ENCODE measurements at places on chromosomes 4 and X.
A peak's percentile ranks its signal among the peaks of the same experiment; 100 is the strongest.

DNA sequence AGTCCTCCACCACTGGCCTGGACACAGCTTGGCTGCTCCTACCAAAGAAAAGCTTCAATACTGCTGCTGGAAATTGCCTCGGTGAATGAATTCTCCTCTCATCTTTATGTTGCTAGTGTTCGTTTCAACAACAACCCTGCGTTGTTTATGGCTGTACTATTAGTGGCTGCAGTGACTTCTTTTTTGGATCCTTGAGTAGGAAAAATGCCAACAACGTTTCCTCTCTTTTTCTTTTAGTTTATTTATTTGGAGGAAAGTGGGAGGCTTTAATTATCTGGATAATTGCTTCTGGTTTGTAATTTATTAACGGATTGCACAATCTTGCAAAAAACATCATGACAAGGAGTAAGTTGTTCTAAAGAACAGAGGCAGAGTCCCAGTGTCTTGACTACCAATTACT, 464.1 kb upstream of the TRAM1L1 start:
- H3K4me3 ChIP-seq, result no peak overlapping the region
- no peaks in the 10 kb centered on the region for H3K27me3 ChIP-seq
- H3K27ac ChIP-seq, result no peak overlapping the region

- no peak overlapping the region for H3K4me3 ChIP-seq
- H3K27ac ChIP-seq, result no peak overlapping the region
- DNase-seq, result no peak
- H3K4me1 ChIP-seq, result no peaks in the 10 kb centered on the region
Observed at GRCh38 chrX:94361241-94361640, 687.2 kb downstream of the FAM133A start.

GRCh38 chrX:121949041-121949760, 901.8 kb downstream of the GLUD2 start:
- H3K4me3 ChIP-seq, result no peak overlapping the region
- H3K27ac ChIP-seq, result no peak overlapping the region
- no peaks in the 10 kb centered on the region for H3K4me1 ChIP-seq
- no peaks in the 10 kb centered on the region for H3K36me3 ChIP-seq
- H3K27me3 ChIP-seq, result no peaks in the 10 kb centered on the region

GRCh38 chr4:6009452-6009851, 8.8 kb downstream of the C4orf50 start:
- no peak for DNase-seq
- no peaks in the 10 kb centered on the region for H3K36me3 ChIP-seq
- no peaks in the 10 kb centered on the region for H3K4me1 ChIP-seq

DNA sequence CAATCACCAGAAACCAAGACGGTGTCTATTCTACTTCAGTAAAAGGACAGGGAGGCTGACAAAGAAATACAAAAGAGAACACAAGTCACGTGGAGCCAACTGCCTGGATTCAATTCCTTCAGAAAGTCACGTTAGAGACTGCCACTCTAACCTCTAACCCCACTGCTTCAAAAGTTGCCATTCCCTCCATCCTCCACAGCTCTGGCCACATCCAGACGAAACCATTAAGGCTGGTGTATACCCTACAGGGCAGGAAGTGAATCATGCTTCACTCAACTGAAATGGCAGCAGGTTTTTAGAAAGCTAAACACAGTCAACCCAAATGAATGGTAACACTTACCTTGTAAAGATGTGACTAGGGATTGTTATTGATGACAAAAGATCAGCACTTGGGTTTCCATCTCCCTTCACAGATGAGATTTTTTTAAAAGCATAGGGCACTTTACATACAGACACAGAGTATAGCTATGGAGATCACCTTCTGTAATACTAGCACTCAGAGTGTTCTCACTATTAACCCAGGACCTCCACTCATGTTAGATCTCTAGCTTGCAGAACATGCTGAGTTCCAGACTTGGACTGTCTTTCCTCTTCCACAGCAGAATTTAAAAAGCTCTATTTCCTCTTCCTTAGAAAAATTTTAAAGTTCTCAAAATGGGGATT, 37.4 kb downstream of the MAML3 start:
- no peaks in the 10 kb centered on the region for H3K36me3 ChIP-seq
- DNase-seq, result peak; percentile 55
- H3K4me1 ChIP-seq, result peaks cover 15% of the 10 kb centered on the region
- no peaks in the 10 kb centered on the region for H3K27me3 ChIP-seq
- no peak overlapping the region for H3K4me3 ChIP-seq

DNA sequence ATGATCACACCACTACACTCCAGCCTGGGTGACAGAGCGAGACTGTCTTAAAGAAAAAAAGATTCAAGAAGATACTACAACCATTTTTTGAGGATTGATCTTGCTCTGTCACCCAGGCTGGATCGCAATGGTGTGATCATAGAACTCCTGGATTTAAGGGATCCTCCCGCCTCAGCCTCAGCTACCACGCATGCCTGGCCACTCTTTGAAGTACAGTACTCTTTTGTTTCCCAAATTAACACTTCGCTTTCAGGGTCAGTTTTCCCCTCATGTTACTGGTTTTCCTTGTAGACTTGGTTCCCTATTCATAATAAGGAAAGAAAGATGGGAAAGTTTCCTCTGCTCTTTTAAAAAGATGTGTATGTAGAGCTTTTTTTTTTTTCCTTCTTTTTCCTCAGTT, 34.3 kb downstream of the FHIP1A start:
- H3K27me3 ChIP-seq, result peaks cover 6% of the 10 kb centered on the region
- no peak overlapping the region for H3K4me3 ChIP-seq
- no peaks in the 10 kb centered on the region for H3K4me1 ChIP-seq
- no peaks in the 10 kb centered on the region for H3K36me3 ChIP-seq
- no peak overlapping the region for H3K27ac ChIP-seq

DNA sequence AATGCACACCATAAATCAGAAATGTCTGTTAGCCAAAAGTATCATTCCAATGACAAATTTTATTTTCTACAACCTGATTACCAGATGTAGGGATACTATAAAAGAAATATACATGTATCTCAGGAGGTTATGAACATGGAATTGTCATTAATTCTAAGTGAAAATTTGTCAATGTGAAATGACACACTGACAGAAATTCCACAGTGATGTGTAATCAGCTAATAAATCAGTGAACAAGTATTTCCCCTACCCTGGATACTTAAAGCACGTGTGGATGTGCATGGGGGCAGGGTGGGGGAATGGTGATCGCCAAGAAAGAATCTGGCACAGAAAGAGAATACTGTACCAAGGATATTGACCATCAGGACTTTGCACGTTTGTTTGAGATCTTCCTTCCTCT, 123.6 kb downstream of the SH3RF1 start:
- DNase-seq, result no peak
- no peaks in the 10 kb centered on the region for H3K27me3 ChIP-seq
- no peaks in the 10 kb centered on the region for H3K36me3 ChIP-seq
- H3K4me3 ChIP-seq, result no peak overlapping the region

- H3K4me1 ChIP-seq, result no peaks in the 10 kb centered on the region
- no peaks in the 10 kb centered on the region for H3K27me3 ChIP-seq
- DNase-seq, result no peak
- H3K27ac ChIP-seq, result no peak overlapping the region
Observed at GRCh38 chr4:4610672-4611071, 68.8 kb upstream of the STX18 start.

DNA sequence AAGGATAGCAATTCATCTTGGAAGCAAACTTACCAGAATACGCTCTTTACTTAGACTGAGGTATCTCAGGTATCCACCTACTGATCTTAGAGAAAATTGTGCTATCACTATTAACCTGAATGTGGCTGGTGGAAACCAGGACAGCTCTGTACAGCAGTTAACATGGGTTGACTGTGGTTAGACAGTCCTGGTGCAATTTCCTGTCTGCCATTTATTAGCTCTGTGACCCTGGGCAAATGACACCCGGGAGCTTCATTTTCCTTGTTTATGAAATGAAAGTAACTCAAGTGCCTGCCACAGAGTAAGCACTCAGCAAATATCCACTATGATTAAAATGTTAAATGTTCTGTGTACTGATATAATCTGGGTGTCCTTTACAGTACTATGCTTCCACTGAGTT, 60.0 kb downstream of the SMC1A start:
- H3K27ac ChIP-seq, result peak overlapping the region; percentile 54
- peak; percentile 52 for DNase-seq
- no peaks in the 10 kb centered on the region for H3K36me3 ChIP-seq
- H3K4me3 ChIP-seq, result no peak overlapping the region
- no peaks in the 10 kb centered on the region for H3K27me3 ChIP-seq

DNA sequence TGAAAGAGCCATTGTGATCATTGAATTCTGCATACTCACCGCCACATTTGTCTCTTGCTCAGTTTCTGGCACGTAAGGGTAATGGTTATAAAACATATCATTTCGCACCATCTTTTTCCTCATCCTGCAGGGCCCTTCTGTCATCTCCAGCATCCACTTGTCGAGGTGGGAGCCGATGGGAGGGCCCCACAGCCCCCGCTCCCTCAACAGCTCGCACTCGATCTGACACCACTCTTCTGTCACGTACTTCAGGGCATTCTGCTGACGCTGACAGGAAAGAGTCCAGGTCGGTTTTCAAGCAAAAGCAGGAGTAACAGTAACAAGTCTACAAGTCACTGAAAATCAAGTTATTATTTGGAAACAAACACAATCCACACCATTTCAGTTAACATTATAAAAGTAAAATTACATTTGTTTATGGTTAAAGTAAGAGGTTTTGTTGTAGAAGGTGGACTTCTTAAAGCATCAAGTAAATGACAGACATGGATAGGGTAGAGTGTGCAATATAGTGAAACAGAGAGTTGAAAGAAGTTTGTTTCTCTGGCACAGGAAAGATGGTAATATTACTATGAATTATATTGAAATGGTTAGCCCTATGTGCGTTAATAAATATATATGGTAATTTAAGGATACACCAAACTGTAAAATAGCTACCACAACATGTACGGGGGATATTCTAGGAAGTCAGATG, 150.6 kb downstream of the CDS1 start:
- no peak overlapping the region for H3K4me3 ChIP-seq
- no peaks in the 10 kb centered on the region for H3K36me3 ChIP-seq
- no peaks in the 10 kb centered on the region for H3K4me1 ChIP-seq
- H3K27me3 ChIP-seq, result peaks cover 8% of the 10 kb centered on the region

DNA sequence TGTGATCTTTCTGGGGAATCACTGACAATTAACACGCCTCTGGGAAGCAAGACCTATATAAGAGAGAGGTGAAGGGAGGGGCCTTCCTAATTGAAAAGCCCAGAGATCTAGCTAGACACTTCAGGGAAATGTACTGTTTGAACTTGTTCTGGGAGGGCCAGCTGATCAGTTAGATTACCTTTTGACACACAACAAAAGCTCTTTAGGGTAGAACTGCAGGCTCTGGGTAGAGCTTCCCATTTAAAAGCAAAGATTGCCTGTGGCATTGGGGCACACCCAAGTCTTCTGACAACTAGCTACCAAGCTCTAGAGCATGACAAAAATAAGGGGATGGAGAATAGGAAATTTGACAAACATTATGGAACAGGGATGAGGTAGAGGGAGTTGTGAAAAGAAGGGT, 26.3 kb downstream of the AREG start:
- no peak for DNase-seq
- H3K27ac ChIP-seq, result no peak overlapping the region
- H3K4me1 ChIP-seq, result no peaks in the 10 kb centered on the region
- no peak overlapping the region for H3K4me3 ChIP-seq
- H3K36me3 ChIP-seq, result no peaks in the 10 kb centered on the region

GRCh38 chr4:78059524-78059889, 2.4 kb downstream of the FRAS1 start:
- no peak overlapping the region for H3K4me3 ChIP-seq
- H3K27ac ChIP-seq, result no peak overlapping the region
- no peaks in the 10 kb centered on the region for H3K36me3 ChIP-seq
- peaks cover 10% of the 10 kb centered on the region for H3K4me1 ChIP-seq
- DNase-seq, result no peak

GRCh38 chr4:1500231-1500965, 94.2 kb upstream of the NKX1-1 start:
- no peak for DNase-seq
- no peaks in the 10 kb centered on the region for H3K36me3 ChIP-seq
- no peak overlapping the region for H3K27ac ChIP-seq
- H3K4me1 ChIP-seq, result no peaks in the 10 kb centered on the region

DNA sequence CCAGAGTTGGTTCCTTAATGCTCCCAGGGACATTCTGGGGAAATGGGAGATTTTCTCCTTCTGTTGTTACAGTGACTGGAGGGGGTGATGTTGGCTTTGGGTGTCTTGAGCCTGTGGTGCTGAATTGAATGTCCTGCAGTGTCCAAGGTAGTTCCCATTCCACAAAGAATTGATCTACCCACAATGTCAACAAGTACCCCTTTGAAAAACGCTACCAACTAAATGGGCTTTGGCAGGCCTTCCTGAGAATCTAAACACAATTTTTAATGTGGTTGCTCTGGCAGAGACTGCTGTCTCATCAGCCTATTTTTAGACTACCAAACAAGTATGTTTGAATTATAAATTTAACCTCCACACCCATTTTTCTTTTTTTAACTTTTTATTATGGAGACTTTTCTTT, 69.4 kb downstream of the CCKAR start:
- no peak overlapping the region for H3K27ac ChIP-seq
- no peaks in the 10 kb centered on the region for H3K4me1 ChIP-seq
- no peaks in the 10 kb centered on the region for H3K27me3 ChIP-seq

GRCh38 chrX:24148121-24148520, 1.4 kb upstream of the ZFX start:
- H3K27me3 ChIP-seq, result no peaks in the 10 kb centered on the region
- H3K27ac ChIP-seq, result peak overlapping the region; percentile 96
- H3K4me1 ChIP-seq, result peaks cover 64% of the 10 kb centered on the region
- H3K36me3 ChIP-seq, result peaks cover 18% of the 10 kb centered on the region
- no peak for DNase-seq

DNA sequence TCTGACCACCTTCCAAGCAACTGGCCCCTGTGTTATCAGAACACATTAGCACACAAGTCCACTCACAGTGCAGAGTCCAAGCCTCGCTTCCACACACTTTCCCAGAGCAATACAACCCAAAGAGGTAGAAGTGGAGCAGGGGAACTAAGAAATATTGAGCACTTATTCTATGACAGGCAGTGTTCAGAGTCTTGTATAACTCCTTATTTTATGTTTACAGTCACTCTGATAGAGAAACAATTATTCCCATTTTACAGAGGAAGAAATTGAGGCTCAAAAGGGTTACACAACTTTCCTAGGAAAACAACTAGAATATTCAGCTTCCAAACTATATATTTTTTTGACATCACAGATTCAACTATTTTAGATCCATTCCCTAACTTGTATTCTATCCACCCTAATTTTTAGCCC, 18.3 kb upstream of the TMEM154 start:
- no peak for DNase-seq
- no peak overlapping the region for H3K4me3 ChIP-seq
- H3K36me3 ChIP-seq, result no peaks in the 10 kb centered on the region
- no peaks in the 10 kb centered on the region for H3K4me1 ChIP-seq
- no peaks in the 10 kb centered on the region for H3K27me3 ChIP-seq

- DNase-seq, result no peak
- H3K4me1 ChIP-seq, result no peaks in the 10 kb centered on the region
- no peak overlapping the region for H3K27ac ChIP-seq
- H3K4me3 ChIP-seq, result no peak overlapping the region
Observed at GRCh38 chr4:141311246-141312204, 90.8 kb downstream of the ZNF330 start.

GRCh38 chr4:158443731-158444130, 78.0 kb upstream of the RXFP1 start:
- H3K4me3 ChIP-seq, result no peak overlapping the region
- no peak for DNase-seq
- no peak overlapping the region for H3K27ac ChIP-seq
- H3K27me3 ChIP-seq, result no peaks in the 10 kb centered on the region
- H3K36me3 ChIP-seq, result no peaks in the 10 kb centered on the region
- no peaks in the 10 kb centered on the region for H3K4me1 ChIP-seq

GRCh38 chr4:89572224-89572858, 264.6 kb downstream of the SNCA start:
- H3K4me1 ChIP-seq, result no peaks in the 10 kb centered on the region
- no peaks in the 10 kb centered on the region for H3K36me3 ChIP-seq
- no peak overlapping the region for H3K4me3 ChIP-seq
- no peaks in the 10 kb centered on the region for H3K27me3 ChIP-seq
- no peak for DNase-seq
